Fibroblast of upper back skin (primary cell): ENCODE measurements at places on chromosomes 13 and 19.
A peak's percentile ranks its signal among the peaks of the same experiment; 100 is the strongest.

- DNase-seq = no peak
Observed at GRCh38 chr13:48561466-48562235, 28.8 kb upstream of the RCBTB2 start.

DNA sequence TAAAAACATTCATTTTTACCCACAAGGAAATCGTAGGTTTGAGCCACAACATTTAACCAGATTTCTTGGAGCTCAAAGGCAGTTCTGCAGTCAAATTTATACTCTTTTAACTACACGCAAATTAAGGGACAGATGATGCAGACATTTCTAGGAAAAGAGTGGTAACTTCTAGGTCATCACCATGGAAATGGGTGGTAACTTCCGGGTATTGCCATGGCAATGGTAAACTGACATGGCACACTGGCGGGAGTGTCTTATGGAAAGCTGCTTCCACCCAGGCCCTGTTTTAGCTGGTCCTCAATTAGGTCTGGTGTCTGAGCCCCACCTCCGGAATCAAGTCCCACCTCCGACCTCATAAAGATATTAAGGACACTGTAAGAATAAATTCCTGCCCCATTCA, 10.4 kb upstream of the LYPD5 start:
- DNase-seq = no peak

GRCh38 chr13:114268344-114269280, 12.8 kb upstream of the UPF3A start:
- no peak for DNase-seq

DNA sequence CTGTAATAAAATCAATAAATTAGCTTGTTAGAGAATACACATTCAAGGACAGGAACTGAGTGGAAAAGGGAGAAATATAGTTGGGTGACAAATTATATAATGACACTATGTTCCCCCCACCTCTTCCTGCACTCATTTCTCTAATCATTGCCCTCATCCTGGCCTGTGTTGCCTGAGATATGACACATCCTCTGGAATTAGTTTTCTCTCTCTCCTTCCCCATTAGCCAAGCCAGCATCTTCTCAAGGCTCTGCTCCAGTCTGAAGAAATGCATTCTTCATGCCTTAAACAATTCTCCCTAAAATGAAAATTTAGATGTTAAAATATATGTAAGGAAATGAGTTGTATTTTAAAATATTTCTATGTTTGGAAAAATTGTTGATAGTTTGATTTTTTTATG, 280.3 kb downstream of the POU4F1 start:
- DNase-seq = peak; percentile 45

DNA sequence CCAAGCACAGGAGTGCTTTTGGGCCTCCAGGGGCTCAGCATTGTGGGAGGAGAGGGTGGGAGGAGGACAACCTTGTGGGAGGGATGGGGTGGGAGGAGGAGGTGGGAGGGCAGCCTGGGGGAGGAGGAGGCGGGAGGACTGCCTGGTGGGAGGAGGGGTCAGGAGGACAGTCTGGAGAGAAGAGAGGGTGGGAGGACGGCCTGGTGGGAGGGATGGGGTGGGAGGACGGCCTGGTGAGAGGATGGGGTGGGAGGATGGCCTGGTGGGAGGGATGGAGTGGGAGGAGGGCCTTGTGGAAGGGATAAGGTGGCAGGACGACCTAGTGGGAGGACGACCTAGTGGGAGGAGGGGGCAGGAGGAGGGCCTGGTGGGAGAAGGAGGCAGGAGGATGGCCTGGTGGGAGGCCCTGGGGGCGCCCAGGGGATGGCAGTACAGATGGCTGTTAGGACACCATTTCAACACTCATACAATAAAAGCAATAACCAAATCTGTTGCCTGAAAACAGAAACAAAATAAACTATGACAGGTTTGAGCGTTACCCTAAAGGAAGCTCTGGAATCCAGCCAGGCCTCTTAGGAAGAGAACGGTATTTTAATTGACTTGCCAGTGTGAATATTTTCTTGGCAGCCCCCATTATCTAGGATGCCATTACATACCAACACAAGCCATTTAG, 63.7 kb downstream of the CRYL1 start:
- DNase-seq = peak; percentile 41

DNA sequence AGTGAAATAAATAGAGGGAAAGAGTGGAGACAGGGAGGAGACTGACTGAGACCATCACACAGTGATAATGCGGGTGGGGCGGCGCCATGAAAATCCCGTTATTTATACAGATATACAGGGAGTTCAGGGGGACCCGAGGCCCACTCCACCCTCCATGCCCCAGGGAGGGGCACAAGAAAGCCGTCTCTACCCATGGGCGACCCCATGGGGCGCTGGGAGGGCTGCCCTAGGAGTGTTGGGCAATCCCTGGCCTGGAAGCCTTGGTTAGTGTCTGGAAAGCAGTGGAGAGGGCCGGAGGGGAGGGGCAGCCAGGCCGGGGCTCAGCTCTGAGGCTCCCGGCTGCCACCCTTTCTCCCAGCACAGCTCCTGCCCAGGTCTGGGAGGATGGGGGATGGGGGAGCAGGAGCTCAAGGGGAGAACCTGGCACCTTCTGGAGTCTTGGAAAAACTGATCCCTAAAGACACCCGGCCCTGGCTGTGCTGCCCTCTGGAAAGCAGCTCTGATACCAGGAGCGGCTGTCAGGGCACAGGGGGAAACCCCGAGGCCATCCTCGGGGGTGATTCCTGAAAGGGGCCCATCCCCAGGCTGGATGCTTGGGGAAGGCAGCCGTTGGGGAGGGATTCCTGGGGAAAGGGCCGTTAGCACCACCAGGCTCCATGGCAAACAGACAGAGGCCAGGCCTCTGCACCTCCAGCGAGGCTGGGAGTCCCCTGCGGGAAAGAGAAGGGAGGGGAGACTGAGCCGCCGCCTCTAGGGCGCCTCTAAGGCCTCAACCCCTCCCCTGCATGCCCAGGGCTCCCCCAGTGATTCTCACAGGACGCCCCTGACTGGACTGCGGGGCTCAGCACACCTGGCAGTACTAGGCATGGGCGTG, 3.0 kb upstream of the PRKD2 start:
- no peak for DNase-seq

GRCh38 chr19:47430041-47430802, 10.9 kb upstream of the MEIS3 start:
- DNase-seq = peak; percentile 45

DNA sequence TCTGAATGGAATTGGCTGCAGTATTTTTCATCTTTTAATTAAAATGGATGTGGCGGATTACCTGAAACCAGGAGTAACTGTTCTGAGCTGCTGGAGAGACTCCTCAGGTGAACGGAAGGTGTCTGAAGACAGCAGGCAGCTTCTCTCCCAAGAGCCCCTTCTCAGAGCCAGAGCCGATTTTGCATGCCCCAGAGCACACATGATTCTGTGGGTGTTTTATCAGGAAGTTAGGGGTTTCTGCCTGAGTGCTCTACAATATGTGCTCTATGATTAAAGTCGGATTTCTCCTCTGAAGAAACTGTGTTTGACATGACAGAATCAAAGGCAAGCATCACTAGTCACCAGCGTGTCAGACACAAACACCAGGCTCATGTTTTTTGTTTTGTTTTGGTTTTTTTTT, 60.7 kb upstream of the MCF2L start:
- no peak for DNase-seq

GRCh38 chr19:40282920-40283319, 2.2 kb downstream of the AKT2 start:
- DNase-seq = no peak

GRCh38 chr13:55652657-55653056, 1488.1 kb upstream of the PRR20A start:
- no peak for DNase-seq

DNA sequence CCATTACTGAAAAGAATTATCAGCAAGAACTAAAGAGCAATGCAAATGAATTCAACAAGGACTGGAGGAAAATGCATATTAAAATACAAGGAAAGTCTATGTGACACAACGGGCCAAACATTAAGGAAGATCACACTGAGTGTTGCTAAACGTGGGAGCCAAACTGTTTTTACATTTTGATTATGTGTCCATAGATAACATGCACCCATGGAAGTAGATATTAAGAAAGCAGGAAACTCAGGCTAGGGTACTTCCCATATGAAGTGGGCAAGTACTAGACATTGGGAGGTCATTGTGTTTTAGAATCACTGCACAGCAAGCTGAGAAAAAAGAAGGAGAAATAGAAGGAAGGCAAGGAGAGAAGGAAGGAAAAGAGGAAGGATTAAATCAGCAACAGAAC, 161.8 kb downstream of the KCTD12 start:
- no peak for DNase-seq

DNA sequence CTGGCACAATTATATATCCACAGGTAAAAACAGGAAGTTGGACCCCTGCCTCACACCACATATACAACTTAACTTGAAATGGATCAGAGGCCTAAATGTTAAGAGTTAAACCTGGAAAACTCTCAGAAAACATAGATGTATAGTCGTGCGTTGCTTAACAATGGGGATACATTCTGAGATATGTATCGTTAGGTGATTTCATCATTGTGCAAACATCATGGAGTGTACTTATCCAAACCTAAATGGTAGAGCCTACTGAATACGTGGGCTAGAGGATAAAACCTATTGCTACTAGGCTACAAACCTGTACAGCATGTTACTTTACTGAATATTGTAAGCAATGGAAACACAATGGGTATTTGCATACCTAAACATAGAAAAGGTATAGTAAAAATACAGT, 14.8 kb upstream of the CALM3 start:
- DNase-seq = no peak
